ENCODE measurements at places on chromosomes 6 and 20. TPM values are rescaled to one million over a fixed set of nuclear protein-coding genes. Genes with fewer than 3 reads are reported as not detected.

GRCh38 chr6:131950767-131951575 is at the start of gene CCN2:
CCN2 (minus strand) TSS chr6:131951372; CDS start chr6:131951172, 200 bp downstream.
- DNase-seq, result peak; percentile 78

DNA sequence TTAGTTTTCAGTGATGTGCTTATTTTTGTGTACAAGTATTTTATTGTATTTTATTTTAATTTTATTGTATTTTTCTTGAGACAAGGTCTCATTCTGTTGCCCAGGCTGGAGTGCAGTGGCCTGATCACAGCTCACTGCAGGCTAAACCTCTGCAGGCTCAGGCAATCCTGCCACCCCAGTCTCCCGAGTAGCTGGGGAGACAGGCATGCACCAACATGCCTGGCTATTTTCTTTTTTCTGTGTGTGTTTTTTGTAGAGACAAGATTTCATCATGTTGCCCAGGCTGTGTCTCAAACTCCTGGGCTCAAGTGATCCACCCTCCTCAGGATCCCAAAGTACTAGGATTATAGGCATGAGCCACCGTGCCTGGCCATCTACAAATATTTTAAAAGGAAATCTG is 146.3 kb downstream of the MANEA start:
- DNase-seq, result no peak

GRCh38 chr20:62466806-62467537 is 8.8 kb downstream of the GATA5 start:
- no peak for DNase-seq

Gene LY6G5B
- 24.2 TPM for total RNA-seq

Gene KCNK5
- total RNA-seq, result 32.7 TPM
